ENCODE measurements at places on chromosomes 2 and 18.
A peak's percentile ranks its signal among the peaks of the same experiment; 100 is the strongest.

- DNase-seq = no peak
Observed at GRCh38 chr2:26628561-26629345, 12.4 kb downstream of the CIB4 start.

- no peak for DNase-seq
Observed at GRCh38 chr2:192438239-192438638, 243.5 kb upstream of the TMEFF2 start.

- no peak for DNase-seq
Observed at GRCh38 chr2:57376985-57377384, 669.6 kb upstream of the VRK2 start.

- no peak for DNase-seq
Observed at GRCh38 chr2:36741188-36741837, 44.8 kb downstream of the VIT start.

DNA sequence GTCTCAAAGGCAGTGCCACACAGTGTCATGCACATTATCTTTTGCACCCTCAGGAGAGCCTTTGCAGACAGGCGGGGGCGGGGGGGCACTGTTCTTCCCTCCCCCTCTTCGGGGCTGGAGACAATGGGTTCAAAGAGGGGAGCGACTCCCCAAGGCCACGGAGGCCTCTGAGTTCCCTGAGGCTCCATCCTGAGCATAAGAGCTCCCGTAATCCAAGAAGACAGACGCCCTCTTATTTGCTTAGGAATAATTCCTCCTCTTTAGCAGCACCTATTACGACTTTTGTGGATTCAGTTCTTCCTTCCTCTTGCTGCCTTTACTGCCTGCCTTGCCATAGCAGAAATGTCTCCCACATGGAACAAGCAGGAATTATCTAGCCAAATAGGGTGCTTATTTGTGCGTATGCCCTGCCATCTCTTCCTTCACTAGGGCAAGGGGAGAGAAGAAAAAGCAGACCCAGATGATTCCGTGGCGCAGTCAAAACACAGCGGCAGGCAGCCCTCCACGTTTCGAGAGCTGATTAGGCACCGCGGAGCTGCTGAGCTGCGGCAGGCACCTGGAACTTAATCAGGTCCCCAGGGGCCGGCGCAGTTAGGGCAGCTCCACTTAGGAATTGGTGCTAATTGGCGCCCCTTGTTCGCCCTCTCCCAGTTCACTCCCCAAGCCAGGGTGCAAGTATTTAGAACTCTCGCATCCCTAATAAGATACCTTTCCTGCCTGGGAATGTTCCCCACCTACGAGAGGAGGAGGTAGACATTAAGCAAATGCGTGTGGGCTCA lies 233.4 kb upstream of the MYT1L start:
- DNase-seq = peak; percentile 60

GRCh38 chr2:175251425-175252041 lies 70.0 kb upstream of the ATP5MC3 start:
- no peak for DNase-seq

DNA sequence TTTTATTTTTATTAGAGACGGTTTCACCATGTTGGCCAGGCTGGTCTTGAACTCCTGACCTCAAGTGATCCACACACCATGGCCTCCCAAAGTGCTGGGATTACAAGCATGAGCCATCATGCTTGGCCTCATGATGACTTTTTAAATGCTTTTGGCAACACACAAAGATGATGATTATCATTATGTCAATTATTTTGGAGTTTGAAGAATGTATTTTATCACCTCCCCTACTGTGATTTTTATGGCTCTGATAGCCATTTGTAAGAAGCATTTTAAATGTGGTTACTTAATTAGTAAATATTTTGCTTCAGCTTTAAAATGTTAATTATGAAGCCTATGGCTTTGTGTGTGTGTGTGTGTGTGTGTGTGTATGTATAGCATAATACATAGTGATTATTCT lies 45.1 kb upstream of the RAB27B start:
- no peak for DNase-seq

- DNase-seq = no peak
Observed at GRCh38 chr2:15905986-15906491, 34.3 kb upstream of the MYCN start.

GRCh38 chr18:74669136-74669798 lies 71.6 kb downstream of the ZNF407 start:
- no peak for DNase-seq

DNA sequence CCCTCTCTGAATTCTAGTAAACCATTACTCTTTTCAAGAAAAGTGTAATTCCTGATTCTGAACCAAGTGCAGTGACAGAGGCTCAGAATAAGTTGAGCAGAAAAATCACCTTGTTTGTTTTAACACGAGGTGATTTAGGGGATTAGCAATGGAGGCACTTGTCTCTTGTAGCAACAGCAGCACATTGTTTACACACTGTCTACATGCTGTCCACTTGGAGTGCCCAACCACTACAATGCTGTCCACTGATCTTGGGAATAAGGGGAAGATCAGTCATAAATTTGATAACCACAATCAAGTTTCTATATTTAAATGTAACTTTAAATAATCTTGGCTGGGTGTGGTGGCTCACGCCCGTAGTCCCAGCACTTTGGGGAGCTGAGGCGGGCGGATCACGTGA lies 13.9 kb upstream of the RMND5A start:
- no peak for DNase-seq

DNA sequence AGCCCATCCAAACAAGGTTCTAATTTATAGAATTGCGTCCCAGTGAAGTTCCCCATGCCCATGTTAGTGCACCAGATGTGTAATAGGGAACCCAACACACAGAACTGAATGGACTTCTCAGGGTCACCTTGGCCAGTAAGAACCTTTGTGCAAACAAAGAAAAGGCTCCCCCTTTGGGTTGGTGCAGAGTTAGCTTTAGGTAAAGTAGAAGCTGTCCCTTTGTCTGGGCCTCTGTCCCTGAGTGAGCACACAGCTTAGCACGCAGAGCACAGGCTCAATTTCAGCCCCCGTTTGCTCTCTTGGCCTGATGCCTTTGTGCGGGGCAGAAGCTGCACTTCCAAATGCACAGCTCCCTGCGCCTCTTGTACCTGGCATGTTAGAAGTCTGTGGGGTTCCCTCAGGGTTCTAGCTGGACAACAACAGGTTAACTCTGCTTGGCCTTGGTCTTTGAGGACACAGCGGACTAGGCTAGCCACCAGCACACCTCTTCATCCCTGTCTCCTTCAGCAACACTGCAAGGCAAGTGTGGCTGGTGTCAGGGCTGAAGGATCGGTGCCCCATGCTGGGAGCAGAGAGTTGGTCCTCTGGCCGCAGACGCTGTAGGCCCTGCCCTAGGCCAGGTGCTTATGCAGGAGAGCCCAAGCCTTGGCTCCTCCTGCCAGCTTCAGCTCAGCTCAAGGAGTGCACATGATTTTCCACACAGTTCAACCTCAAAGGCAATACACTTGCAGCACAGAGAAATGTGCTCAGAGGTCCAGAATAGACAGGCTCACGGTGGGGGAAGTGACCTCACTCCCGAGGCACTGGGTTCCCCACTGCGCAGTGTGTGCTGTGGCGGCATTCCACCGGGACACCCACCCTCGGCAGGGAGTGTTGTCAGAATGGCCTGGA lies 73.3 kb upstream of the FOSL2 start:
- no peak for DNase-seq

DNA sequence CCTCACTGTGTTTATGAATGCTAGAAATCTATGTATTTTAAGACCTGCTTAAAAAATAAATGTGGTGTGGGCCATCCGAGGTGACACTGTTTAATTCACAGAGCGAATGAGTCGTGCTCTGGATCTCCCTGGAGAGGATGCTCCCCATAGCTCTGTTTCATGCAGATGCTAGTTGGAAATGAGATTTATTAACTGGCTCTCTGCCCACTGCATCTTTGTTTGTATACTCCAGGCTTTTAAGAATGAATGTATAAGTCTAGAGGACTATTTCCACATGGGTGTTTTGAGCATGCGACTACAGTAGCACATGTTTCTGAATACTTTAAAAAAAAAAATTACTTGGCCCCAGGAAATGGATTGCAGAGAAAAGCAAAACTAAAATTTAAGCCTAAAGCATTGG lies 3.9 kb downstream of the MAPRE2 start:
- DNase-seq = no peak

GRCh38 chr2:141748616-141749015 lies 382.2 kb downstream of the LRP1B start:
- no peak for DNase-seq

DNA sequence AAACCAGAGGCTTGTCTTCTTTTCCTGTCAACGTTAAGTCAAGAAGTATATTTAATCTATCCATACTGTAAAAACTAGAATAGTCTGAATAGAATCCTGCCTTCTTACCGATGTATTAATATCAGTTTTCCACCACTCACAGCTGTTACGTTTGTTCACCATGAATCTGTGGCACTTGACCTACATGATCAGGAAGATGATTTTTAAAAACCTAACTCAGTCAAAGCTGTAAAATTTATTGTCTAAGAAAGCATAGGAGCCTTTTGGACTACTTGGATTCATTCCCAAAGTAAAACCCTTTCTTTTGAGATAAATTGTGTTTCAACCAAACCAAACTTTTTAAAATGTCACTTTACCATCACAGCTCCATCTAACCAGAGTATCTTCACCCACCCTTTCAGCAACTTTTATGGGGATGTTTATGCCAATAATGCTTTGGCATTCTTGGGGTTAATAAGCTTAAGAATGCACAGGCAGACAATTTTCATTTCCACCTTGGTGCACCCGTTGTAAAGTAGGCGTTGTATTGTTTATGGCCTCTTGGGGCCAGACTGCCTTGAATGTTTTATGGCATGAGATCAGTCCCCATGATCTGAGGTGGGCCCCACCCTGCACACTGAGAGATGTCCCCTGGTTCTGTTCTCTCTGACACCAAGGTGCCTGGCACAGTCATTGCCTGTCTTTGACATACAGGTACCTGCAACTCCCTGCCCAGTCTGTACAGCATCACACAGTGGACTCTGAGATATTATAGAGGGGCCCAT lies 176.2 kb upstream of the EPAS1 start:
- no peak for DNase-seq

Data from NCI-H1092 (cell line).